Bronchus fibroblast of lung (primary cell): ENCODE measurements at places on chromosomes 5 and 9. TPM values are rescaled to one million over a fixed set of nuclear protein-coding genes. Genes with fewer than 3 reads are reported as not detected.

Gene SIT1
- total RNA-seq: 0.15 TPM in 1 of 2 replicates, not detected in the other

Gene HMHB1
- total RNA-seq: not detected in 2 replicates

Gene GGTA1
- not detected in 2 replicates for total RNA-seq

Gene AGTPBP1
- 7.3 and 9.1 TPM in 2 replicates for total RNA-seq

Gene CSNK1G3
- 26.2 and 32.4 TPM in 2 replicates for total RNA-seq

Gene CEP78
- 27.6 TPM in 2 replicates for total RNA-seq

Gene PTGER4
- 26.6 and 34.1 TPM in 2 replicates for total RNA-seq

Gene ST8SIA4
- 0.34 and 1.9 TPM in 2 replicates for total RNA-seq

Gene SEMA6A
- 0.15 and 0.50 TPM in 2 replicates for total RNA-seq

Gene OR1Q1
- not detected in 2 replicates for total RNA-seq

Gene CDC20B
- total RNA-seq: not detected in 2 replicates

Gene FSTL4
- total RNA-seq: 0.15 TPM in 1 of 2 replicates, not detected in the other

Gene PCDHGC4
- 0.17 and 0.30 TPM in 2 replicates for total RNA-seq

Gene RMRP
- 46,048 and 56,930 TPM in 2 replicates for total RNA-seq

Gene CDC25C
- total RNA-seq: 21.9 and 29.4 TPM in 2 replicates

Gene WNT8A
- total RNA-seq: not detected in 2 replicates

Gene JAKMIP2
- total RNA-seq: 9.2 and 14.1 TPM in 2 replicates

Gene NXNL2
- 1.5 and 1.8 TPM in 2 replicates for total RNA-seq

Gene SPDL1
- total RNA-seq: 28.2 and 43.0 TPM in 2 replicates

Gene LECT2
- not detected in 2 replicates for total RNA-seq

Gene CKMT2
- 1.0 TPM in 1 of 2 replicates, not detected in the other for total RNA-seq

Gene ACSL6
- total RNA-seq: under 0.01 TPM in 1 of 2 replicates, not detected in the other

Gene SHLD3
- total RNA-seq: 1.3 and 1.7 TPM in 2 replicates

Gene SPOCK1
- total RNA-seq: 1.2 and 1.7 TPM in 2 replicates

Gene TARS1
- 178 and 194 TPM in 2 replicates for total RNA-seq

Gene SGCD
- 1.0 and 1.3 TPM in 2 replicates for total RNA-seq

Gene ORM2
- total RNA-seq: not detected in 2 replicates
